ENCODE measurements at places on chromosomes 3 and 15. TPM values are rescaled to one million over a fixed set of nuclear protein-coding genes. Genes with fewer than 3 reads are reported as not detected.

DNA sequence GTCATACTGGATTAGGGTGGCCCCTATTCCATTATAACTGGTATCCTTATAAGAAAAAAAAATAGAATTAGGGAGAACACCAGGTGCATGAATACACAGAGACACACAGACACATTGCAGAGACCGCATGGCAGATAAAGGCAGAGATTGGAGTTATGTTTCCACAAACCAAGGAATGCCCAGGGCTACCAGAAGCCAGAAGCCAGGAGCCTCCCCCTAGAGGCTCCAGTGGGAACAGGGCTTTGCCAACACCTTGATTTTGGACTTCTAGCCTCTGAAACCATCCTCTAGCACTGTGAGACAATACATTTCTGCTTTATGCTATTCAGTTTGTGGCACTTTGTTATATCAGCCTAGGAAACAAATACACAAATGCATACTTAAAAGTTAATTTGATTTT is 10.4 kb downstream of the GOLM2 start:
- no peak overlapping the region for H3K27ac ChIP-seq
- H3K4me1 ChIP-seq, result peaks cover 16% of the 10 kb centered on the region
- no peak for DNase-seq
- H3K36me3 ChIP-seq, result peaks cover 15% of the 10 kb centered on the region
- no peak overlapping the region for H3K4me3 ChIP-seq

DNA sequence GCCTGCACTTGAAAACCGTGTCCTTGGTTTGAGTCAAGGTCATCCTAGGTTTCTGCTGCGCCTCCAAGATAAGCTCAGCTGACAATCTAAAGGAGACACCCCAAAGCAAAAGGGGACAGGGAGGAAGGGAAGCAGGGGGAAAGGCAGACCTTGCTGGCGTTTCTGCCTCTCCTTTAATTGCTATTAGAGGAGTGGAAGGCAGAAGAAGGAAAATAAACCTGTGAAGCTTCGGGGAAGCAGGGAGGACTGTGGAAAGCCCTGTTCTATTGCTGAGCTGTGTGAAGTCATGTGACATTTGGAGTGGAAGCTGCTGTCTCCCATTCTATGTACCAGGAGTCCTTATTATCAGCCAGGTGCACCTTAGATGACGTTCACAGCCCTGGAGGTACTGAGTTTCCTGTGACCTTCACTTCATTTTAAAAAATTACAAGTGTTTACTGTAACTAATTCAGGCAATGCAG is 21.5 kb upstream of the CHD2 start:
- DNase-seq, result no peak
- H3K27ac ChIP-seq, result no peak overlapping the region
- H3K36me3 ChIP-seq, result peaks cover 4% of the 10 kb centered on the region
- no peak overlapping the region for H3K4me3 ChIP-seq
- H3K4me1 ChIP-seq, result peaks cover 36% of the 10 kb centered on the region

- no peak overlapping the region for H3K27ac ChIP-seq
- H3K4me1 ChIP-seq, result peaks cover 14% of the 10 kb centered on the region
- peaks cover 47% of the 10 kb centered on the region for H3K36me3 ChIP-seq
- no peak for DNase-seq
- H3K4me3 ChIP-seq, result no peak overlapping the region
- no peaks in the 10 kb centered on the region for H3K27me3 ChIP-seq
Observed at GRCh38 chr3:171177056-171177455, 150.5 kb upstream of the SLC2A2 start.

- DNase-seq, result no peak
- no peak overlapping the region for H3K4me3 ChIP-seq
- no peaks in the 10 kb centered on the region for H3K36me3 ChIP-seq
- no peak overlapping the region for H3K27ac ChIP-seq
- H3K27me3 ChIP-seq, result peaks cover 3% of the 10 kb centered on the region
- peaks cover 3% of the 10 kb centered on the region for H3K4me1 ChIP-seq
Observed at GRCh38 chr15:80804970-80805495, 25.9 kb downstream of the CEMIP start.

- peak within 1 kb of the TSS; percentile 98 for H3K4me3 ChIP-seq
- no peaks in the 10 kb centered on the region for H3K27me3 ChIP-seq
- peak; percentile 93 for DNase-seq
Observed at GRCh38 chr3:56683122-56683817, at the start of gene TASOR. TASOR (minus strand) TSS chr3:56683265; CDS start chr3:56683006, 259 bp downstream.

DNA sequence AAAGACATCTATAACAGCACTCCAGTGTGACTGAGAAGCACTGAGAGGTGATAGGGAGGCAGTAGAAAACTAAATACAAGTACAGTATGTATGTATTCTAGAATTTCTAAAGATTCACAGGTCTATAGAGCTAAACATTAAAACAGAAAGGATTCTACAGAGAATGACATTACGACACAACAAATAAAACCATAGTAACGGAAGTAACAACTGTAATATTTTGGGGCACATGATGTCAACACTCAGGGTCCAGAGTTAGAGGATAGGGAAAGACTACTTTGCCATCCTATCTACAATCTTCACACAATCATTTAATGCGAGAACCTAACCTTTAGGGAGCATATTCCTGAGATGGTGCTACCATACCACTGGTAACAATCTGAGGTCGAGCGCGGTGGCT is 13.6 kb downstream of the UBXN7 start:
- no peak for DNase-seq
- peaks cover 6% of the 10 kb centered on the region for H3K4me1 ChIP-seq
- H3K4me3 ChIP-seq, result no peak overlapping the region
- peaks cover 14% of the 10 kb centered on the region for H3K36me3 ChIP-seq
- H3K27me3 ChIP-seq, result no peaks in the 10 kb centered on the region

GRCh38 chr3:67349551-67350174 is 304.7 kb downstream of the SUCLG2 start:
- peaks cover 12% of the 10 kb centered on the region for H3K36me3 ChIP-seq
- no peak for DNase-seq
- H3K4me3 ChIP-seq, result peak overlapping the region; percentile 16
- peaks cover 5% of the 10 kb centered on the region for H3K4me1 ChIP-seq
- H3K27ac ChIP-seq, result peak overlapping the region; percentile 44

GRCh38 chr3:6644070-6644929 is 216.6 kb upstream of the GRM7 start:
- H3K27ac ChIP-seq, result no peak overlapping the region
- H3K27me3 ChIP-seq, result no peaks in the 10 kb centered on the region
- DNase-seq, result no peak
- no peaks in the 10 kb centered on the region for H3K36me3 ChIP-seq
- H3K4me3 ChIP-seq, result no peak overlapping the region
- H3K4me1 ChIP-seq, result no peaks in the 10 kb centered on the region

DNA sequence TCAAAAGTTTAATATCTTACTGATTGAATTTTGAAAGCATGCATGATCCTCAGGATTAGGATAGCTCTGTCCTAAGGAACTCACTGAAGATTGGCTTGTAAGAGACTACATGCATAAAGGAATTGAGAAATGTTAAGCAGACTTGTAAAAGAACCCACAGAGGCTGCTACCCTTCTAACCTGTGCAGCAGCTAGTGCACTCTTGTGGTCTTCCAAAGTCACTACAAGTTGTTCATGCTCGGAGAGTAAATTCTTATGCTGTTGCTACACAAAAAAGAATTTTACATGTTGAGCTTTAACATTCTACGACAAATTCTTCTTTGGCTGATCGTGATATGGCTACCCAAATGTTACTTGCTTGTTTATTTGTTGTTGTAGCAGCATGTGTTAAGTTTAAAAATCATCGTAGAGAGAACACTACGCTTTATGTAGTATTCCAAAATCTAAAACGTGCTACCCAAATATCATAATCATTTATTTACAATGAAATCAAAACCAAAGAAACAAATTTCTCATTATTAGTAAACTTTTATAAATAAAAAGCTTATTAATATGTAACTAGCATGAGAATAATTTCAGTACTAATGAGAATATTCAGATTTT is 55.0 kb downstream of the GOLIM4 start:
- no peaks in the 10 kb centered on the region for H3K27me3 ChIP-seq
- no peak overlapping the region for H3K4me3 ChIP-seq
- no peaks in the 10 kb centered on the region for H3K36me3 ChIP-seq

DNA sequence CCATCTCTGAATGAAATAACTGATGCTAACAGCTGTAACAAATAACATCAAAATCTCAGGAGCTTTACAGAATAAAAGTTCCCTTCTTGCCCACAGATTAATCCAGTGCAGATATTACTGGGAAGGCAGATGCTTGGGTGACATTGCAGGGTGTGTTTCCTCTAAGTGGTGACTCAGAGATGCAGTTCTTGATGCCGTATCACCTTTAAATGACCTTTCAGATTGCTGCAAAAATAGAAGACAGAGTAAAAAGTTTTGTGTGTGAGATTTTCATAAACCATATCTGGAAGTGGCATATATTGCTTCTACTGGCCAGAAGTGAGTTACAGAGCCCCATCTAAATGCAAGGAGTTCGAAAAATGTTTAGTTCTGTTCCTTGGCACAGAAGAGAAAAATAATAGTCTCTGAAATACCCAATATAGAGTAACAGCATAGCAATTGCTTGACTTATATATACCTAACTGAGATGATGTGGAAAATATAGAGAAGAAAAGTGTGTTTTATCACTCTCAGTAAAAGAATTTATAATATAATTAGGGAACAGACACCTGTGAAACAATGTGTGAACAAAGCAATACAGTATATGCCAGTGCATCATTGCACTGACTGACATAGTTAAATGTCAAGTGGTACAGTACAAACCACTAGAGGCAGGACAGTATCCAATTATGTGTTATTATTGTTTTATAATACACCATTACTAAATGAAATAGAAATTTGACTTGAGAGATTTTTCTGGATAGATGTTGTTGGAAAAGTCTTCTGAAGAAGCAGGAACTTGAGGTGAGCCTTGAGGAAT is 430.7 kb upstream of the CBLB start:
- peaks cover 7% of the 10 kb centered on the region for H3K36me3 ChIP-seq
- H3K27ac ChIP-seq, result peak overlapping the region; percentile 26
- peaks cover 14% of the 10 kb centered on the region for H3K4me1 ChIP-seq
- H3K4me3 ChIP-seq, result no peak overlapping the region
- no peaks in the 10 kb centered on the region for H3K27me3 ChIP-seq

- H3K27me3 ChIP-seq, result no peaks in the 10 kb centered on the region
- no peak for DNase-seq
- H3K4me1 ChIP-seq, result no peaks in the 10 kb centered on the region
- no peaks in the 10 kb centered on the region for H3K36me3 ChIP-seq
- no peak overlapping the region for H3K4me3 ChIP-seq
Observed at GRCh38 chr3:3586336-3586735, 212.9 kb upstream of the LRRN1 start.

GRCh38 chr3:141955175-141955574 is 78.7 kb downstream of the ATP1B3 start:
- H3K4me1 ChIP-seq, result peaks cover 4% of the 10 kb centered on the region
- H3K27me3 ChIP-seq, result no peaks in the 10 kb centered on the region
- no peak overlapping the region for H3K4me3 ChIP-seq
- no peak for DNase-seq
- no peak overlapping the region for H3K27ac ChIP-seq
- H3K36me3 ChIP-seq, result peaks cover 8% of the 10 kb centered on the region

DNA sequence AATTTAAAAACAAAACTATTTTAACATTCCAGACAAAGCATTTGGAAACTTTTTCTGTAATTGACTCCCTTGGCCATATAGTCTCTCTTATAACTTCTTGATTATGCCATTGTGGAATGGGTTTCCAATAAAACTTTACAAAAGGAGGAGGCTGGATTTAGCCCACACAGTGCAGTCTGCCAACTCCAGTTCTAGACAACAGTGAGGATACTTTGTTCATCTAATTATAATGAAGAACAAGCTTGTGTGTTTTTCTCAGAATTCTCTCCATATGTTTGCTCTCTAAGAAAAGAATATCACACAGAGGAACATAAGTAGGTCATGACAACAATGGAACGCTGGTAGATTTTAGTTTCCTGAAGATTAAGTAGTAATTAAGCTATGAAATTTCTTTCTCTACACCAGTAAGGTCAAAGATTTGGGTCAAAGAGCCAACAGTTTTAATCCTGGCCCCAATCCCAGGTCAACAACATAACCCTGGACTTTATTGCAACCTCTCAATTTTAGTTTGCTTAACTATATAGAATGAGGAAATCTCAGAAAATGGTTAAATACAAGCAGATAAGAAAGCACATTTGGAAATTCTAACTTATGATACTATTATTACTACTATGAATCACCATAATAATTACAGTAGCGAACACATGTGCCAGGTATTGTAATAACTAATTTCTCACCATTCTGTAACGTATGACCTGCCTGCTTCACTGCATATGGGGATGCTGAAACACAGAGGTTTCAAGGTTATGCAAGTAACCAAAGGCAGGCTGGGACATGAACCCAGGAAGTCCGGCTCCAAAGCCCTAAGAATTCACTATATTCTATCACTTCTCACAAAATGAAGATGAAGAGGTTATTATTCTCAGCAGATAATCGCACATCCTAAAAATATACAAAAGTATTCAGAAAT is 65.7 kb downstream of the TJP1 start:
- H3K4me3 ChIP-seq, result no peak overlapping the region
- no peak for DNase-seq
- no peaks in the 10 kb centered on the region for H3K36me3 ChIP-seq
- no peak overlapping the region for H3K27ac ChIP-seq
- no peaks in the 10 kb centered on the region for H3K4me1 ChIP-seq

TMC3 gene
- not detected for total RNA-seq

SMCO1 gene
- total RNA-seq, result not detected

Measured in activated naive CD8-positive, alpha-beta T cell treated with anti-CD3 and anti-CD28 coated beads, Interleukin-2, amount 10 ng/mL, durations not matched to agents 7 days and 5 days (primary cell).